ENCODE measurements at places on chromosomes 16 and 17.

DNA sequence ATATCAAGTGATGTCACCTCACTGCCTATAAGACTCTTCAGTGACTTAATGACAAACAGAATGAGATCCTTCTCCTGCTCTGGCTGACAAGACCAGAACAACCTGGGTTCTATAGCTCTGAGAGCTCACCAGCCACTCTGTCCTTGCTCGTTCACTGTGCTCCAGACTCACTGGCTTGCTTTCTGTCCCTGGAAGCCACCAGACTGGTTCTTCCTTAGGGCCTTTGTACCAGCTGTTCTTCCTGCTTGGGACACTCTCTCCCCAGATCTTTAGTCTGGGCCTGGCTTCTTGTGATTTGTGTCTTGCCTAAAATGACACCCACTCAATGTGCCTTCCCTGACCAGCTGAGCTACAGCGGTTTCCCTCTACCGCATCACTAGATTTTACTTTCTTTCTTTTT, 76.1 kb downstream of the FTO start:
- DNase-seq: no peak

GRCh38 chr16:82643936-82644630, 17.3 kb downstream of the CDH13 start:
- no peak for DNase-seq

GRCh38 chr17:78774453-78774852, 7.6 kb downstream of the CYTH1 start:
- DNase-seq: no peak

DNA sequence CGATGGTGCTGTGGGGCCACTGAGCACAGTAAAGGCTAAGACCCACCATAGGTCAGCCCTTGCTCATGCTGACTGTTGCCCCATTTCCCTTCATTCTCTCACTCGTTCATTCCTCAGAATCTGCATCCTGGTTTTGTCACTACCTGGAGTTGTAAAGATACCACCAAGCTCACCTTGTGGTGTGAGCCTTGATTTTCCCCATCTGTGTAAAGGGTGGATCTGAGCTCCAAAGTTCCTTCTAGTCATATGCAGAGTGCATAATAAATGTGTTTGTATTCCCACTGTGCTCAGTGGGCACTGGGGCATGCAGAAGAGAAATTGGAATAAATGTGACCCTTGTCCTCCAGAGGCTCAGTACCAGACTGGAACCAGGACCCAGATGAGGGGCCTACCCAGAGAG, 35.2 kb upstream of the MEOX1 start:
- no peak for DNase-seq

- no peak for DNase-seq
Observed at GRCh38 chr17:44206825-44207155, 7.1 kb upstream of the ATXN7L3 start.

DNA sequence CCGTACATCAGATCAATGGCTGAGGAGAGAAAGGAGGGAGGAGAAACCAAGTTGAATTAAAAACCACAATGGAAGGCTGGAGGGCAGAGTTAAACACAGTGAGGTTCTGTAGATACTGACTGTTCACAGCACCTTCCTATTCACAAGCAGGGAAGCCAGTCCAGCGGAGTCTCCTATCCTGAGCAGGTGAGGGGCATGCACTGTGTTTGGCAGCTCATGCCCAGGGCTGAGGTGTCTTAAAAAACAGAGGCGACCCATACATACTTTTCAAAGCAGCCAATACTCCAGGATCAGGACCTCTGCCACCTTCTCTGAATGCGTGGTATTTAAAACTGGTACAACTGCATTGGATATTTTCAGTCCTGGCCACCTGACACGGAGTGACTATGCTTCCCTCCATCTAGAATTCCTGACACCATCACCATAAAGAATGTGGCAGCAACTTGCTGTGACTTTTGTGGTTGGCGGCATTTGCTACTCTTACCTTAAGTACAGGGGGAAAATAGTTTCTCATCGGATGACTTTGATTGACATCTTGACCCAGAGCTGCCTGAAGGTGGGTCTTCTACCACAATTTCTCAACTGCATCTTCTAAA, 21.5 kb downstream of the USP22 start:
- DNase-seq: no peak

GRCh38 chr16:4410335-4411075, 5.9 kb downstream of the CORO7 start:
- no peak for DNase-seq

DNA sequence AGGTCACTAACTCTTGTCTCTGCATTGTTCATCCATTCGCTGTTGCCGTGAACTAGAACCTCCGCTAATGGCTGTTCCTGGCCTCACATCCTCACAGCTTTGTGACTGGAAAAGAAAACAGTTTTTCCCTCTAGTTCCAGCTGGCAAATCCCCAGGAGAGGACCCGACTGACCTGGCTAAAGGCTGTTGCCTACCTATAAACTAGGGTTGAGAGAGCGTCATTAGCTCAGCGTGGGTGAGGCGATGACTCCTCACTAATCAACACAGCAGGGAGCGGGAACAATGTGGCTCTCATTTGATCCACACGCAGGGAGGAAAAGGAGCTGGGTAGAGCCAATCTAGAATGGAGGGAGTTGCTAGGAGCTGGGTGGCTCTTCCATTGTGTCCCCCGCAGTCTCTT, 282.1 kb upstream of the IRX5 start:
- DNase-seq: no peak

DNA sequence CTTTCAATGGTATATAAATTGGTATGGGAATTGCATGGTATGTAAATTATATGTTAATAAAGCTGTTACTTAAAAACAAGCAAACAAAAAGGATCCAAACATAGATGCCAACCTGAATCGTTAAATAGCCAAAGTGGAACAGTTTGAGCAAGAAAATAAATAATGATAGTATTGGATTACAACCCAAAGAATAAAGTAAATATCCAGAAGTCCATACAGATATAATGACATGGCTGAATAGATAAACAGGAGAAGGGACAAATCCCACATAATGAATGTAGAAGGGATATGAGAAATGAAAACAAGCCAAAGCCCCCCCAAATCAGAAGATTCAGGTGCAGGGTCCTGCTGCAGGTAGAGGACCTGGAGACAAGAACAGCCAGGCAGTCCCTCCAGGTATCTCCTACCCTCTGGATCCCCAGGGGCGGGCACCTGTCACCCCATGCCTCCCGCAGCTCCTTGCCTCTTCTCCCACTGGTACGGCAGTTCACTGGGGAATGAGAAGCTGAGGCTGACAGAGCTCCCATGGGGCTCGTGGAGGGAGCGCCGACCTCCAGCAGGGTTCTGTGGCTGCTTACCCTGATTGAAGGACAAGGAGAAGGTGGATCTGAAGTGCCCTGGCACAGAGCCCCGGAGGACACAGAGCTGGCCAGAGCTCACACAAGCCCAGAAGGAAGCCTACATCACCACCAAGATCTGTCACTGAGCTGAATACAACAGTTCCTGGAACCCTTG, 9.9 kb upstream of the LCAT start:
- no peak for DNase-seq

GRCh38 chr17:9676084-9676483, 30.8 kb downstream of the USP43 start:
- no peak for DNase-seq

DNA sequence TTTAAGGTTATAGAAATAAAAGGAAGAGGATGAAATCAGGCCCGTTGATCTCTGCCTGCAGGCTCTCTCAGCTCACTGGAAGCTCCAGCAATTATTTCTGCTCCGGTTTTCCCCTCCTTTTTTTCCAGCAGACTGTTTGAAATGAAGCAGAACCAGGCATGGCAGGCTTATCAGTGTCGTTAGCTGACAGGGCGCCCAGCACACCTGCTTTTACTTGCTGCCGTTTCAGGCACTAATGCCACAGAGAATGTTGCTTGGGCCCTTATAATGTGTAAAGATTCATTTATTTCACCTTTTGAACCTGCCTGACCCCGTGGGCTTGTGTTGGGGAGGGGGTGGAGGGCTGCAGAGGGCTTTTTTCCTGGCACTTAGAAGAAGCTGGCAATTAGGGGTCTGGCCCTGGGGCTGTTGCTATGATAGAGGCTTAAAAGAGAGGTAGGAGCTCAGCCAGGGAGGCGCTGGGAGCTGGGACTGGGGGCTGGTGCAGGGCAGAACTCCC, 108.1 kb downstream of the IRX3 start:
- DNase-seq: no peak

GRCh38 chr17:32477220-32477619, 9.6 kb upstream of the CDK5R1 start:
- DNase-seq: no peak

Data from GM19239 (cell line).